ENCODE measurements at places on chromosomes 12 and 14.

GRCh38 chr12:64072916-64073575 is 149.1 kb downstream of the KICS2 start:
- DNase-seq = no peak

DNA sequence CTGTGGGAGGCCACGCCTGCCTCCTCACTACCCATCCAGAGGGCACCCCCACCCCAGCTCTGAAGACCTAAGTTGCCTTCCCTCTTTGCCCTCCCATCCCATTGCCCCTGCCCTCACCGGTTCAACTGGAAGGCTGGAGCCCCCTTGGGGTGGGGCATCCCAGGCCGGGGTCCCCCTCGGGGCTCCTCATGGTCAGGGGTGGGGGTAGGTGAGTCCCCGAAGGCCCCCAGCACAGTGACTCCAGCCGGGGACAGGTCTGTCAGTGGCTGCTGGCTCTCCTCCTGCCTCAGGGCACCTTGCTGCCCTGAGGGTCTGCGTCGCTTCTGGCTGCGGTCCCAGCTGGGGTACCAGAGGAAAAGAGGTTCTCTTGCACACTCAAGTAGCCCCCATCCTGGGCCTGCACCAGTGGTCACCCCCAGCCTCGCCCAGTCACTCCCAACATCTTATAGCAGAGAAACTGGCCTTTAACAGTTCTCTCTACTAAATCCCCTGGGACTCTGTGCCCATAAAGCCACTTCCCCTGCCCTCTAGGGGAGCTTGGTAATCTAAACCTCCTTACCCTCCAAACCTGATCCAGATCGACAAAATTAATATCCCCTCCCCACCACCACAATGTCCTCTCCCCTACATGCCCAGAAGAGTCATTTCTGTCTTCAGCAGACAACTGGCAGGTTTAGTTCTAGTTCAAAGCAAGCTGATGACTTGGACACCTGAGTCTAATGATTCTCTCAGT is 5.1 kb downstream of the PIANP start:
- no peak for DNase-seq

DNA sequence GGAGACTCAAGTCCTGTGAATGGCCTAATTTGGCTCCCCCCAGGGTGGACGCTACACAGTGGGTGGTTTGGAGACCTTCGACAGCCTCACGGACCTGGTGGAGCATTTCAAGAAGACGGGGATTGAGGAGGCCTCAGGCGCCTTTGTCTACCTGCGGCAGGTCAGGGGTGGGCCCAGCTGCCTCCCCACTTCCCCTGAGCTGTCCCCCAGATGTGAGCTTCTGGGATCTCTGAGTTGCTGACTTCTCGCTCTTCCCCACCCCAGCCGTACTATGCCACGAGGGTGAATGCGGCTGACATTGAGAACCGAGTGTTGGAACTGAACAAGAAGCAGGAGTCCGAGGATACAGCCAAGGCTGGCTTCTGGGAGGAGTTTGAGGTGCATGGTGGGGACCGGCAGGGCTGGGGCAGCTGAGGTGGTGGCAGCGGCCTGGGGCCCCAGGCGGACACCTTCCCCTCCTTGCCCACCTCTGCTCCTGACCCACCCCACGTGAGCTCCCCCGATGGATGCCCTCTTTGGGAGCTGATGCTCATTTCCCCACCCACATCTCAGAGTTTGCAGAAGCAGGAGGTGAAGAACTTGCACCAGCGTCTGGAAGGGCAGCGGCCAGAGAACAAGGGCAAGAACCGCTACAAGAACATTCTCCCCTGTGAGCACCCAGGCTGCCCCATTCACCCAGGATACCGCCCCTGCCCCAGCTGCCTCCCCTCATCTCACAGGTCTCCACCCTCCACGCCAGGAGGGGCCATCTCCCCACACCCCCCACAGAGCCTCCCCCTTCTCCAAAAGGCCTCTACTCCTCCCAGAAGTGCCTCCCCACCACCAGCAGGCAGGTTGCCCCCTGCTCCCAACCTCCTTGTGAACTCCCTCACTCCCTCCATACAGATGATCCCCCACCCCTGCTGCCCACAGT is 4.2 kb downstream of the PTPN6 start:
- DNase-seq = no peak

- no peak for DNase-seq
These were observed 251.3 kb downstream of the ALX1 start for GRCh38 chr12:85531341-85531740.

- no peak for DNase-seq
These were observed 219.6 kb upstream of the C14orf180 start for GRCh38 chr14:104359969-104360442.

- DNase-seq = no peak
These were observed 8.6 kb upstream of the C12orf50 start for GRCh38 chr12:88037770-88038169.

- no peak for DNase-seq
These were observed 17.9 kb upstream of the CCDC85C start for GRCh38 chr14:99621948-99622347.

DNA sequence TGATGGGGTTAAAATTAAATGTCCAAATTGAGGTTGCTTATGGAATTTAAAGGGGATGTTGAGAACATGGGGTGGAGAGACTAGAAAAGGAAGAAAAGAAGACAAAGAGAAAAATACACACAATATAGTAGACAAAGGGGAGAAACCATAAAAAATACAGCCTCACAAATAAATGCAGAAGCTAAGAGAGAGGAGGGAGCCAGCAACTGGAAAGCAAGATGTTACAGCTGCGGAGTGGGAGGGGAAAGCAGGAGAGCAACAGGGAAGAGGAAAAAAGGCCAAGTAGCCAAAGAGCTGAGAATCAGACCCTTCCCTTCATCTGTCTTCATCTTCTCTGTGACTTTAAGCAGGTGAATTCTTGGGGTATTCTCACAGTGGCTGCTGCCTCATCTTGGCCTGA is 39.7 kb upstream of the SMUG1 start:
- no peak for DNase-seq

DNA sequence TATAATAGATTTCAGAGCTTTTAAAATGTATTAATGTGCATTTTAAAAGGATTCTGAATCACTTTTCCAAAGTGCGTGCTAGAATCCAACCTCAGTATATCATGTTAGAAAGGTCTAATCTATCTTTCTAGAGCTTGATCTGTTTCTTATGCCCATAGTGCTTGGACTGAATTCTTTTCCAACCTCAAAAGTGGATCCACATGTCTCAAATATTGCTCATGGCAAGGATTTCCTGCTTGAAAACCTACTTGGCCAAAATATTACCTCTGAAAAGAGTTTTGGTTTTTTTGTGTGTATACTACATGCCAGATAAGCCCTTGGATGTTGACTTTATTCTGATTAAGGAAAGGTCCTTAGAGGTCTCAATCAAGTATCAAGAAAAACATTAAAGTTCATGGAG is 16.9 kb upstream of the SLC6A15 start:
- DNase-seq = peak; percentile 62

Data from fibroblast of skin of right quadriceps (primary cell).